Upper lobe of right lung (tissue), 1 donor: ENCODE measurements at places on chromosomes 13 and 19.

DNA sequence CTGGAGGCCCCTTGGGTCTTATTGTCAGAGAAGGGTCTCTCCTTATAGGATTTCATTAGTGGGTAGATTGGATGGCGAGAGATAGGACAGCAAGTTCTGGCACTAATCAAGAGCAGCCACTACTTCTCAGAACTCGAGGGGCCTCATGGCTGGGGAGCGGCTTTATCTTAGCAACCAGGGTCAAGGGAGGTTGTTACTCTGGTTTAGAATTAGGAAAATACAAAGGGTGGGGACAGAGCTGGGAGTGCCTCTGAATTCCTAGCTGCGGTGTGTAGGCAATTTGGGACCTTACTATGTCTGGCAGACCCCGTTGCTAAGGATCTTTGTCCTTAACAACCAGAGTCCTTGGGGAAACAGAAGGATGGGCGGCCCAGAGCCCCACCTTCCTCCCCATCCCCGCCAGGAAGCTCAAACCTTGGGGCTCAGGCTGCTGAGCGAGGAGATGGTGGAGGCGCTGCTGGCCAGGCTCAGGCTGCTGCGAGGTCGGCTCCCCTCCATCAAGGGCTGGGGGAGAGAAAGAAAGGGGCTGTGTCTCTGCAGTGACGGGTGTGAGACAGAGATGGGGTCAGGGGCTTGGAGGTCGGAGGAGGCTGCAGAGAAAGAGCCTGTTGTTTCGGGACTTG lies 1.2 kb downstream of the PLEKHA4 start:
- DNase-seq: no peak

- DNase-seq: no peak
These were observed 11.1 kb downstream of the LRRC4B start for GRCh38 chr19:50557009-50557613.

DNA sequence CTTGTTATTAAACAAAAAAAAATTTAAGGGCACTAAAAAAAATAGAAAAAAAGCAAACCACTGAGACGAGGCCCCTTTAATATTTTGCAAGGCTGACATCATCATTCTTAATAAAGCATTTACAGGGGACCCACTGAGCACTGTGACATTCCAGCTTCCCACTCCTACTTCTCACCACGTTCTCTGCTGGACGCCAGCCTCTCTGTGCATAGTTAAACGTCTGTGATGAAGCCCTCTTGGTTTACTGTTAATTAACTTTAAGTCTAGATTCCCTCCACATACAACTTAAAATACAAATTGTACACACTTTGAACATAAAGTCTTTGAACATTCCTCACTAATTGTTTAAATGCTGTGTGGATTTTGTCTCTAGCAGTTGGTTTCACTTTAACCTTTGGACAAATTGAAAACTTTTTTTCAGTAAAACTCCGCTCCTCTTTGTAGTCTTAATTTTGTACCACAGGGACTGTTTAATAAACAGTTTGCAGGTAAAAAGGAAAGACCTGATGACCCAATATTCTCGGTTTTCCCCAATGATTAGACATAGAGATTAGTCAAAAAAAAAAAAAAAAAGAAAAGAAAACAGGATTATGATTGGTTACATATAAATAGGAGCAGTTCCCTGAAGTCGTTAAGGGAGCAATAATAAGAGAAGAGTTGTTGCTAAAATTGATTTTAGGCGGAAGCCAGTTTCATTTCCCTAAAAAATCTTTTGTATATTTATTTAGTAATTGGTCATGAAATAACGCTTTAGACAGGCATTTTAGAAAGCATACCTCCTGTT lies 219.8 kb downstream of the MZT1 start:
- DNase-seq: no peak

GRCh38 chr19:5434351-5434917 lies 20.8 kb upstream of the ZNRF4 start:
- no peak for DNase-seq

DNA sequence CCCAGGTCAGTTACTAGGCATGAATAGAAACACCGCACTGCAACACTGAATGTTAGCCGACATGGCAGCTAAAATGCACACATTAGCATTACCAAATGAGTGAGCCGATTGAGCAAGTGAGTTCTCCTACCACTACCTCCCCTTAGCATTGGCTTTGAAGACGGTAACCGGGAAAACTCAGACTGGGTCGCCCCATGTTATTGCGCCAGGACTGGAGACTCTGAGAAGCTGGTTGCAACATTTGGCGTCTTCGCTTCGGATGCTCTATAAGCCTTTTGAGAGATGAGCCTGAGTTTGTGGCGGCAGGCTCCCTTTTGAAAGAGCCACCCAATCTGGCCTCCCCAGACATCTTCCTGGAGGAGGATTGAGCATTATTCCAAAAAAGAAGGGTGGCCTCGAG lies 68.5 kb upstream of the POMP start:
- DNase-seq: no peak

- no peak for DNase-seq
These were observed 721.0 kb downstream of the PCDH9 start for GRCh38 chr13:66509175-66509574.

GRCh38 chr19:28169168-28169887 lies 1043.6 kb downstream of the UQCRFS1 start:
- no peak for DNase-seq

DNA sequence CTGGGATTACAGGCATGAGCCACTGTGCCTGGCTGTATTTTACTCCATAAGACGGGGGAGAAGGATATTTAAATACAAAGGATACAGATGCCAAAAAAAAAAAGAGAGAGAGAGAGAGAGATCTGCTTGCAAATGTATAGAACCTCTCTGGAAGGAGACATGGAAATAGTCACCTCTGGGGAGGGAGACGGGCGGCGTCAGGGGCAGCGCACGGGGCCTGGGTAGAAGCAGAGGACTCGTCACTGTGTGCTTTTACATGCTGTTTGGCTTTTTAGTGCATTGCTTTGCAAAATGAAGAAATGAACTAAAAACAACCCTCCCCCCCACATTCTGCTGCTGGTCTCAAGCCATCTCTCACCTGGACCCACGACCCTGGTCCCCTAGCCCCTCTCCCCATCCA lies 4.8 kb upstream of the ZNF653 start:
- no peak for DNase-seq

DNA sequence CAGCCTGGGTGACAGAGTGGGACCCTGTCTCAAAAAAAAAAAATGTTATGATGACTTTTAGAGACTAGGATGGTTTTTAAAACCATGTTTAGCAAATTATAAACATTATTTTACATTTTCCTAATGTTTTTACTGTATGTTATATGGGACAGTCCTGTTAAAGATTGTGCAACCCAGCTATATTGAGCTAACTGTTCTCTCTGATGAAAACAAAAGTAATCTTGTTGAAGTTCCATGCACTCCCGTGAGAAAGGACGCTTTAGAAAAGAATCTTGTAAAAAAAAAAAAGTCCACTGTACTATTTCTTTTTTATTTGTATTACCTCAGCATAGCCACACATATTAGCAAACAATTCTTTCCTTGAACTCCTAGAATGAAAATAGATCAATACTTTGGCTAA lies 451.2 kb downstream of the DCT start:
- DNase-seq: no peak

DNA sequence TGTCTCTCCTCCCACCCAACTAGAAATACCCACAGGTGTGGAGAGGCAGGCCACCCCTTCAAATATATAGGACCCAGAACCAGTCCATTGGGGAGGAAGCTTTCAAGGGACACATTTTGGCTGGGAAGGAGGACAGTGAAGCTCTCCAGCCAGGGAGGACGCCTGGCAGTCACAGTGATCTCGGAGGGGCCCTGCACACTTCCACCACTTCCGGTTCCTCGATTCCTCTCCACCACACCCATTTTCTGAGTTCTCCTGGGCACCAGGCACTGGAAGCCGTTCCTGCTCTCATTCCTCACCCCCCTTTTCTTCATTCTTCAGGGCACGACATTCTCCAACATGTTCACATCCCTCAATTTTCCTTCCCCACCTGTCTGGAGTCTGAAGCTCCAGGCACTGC lies 30.4 kb upstream of the CEACAM21 start:
- DNase-seq: no peak

DNA sequence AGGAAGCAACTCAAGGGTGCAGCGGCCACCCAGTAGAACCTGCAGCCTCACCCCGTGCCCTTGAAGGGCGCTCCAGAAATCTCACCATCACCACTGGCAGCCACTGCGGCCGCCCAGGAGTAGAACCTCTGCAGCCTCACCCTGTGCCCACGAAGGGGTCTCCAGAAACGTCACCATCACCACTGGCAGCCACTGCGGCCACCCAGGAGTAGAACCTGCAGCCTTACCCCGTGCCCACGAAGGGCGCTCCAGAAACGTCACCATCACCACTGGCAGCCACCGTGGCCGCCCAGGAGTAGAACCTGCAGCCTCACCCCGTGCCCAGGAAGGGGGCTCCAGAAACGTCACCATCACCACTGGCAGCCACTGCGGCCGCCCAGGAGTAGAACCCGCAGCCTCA lies 336.0 kb downstream of the TEX29 start:
- DNase-seq: no peak

DNA sequence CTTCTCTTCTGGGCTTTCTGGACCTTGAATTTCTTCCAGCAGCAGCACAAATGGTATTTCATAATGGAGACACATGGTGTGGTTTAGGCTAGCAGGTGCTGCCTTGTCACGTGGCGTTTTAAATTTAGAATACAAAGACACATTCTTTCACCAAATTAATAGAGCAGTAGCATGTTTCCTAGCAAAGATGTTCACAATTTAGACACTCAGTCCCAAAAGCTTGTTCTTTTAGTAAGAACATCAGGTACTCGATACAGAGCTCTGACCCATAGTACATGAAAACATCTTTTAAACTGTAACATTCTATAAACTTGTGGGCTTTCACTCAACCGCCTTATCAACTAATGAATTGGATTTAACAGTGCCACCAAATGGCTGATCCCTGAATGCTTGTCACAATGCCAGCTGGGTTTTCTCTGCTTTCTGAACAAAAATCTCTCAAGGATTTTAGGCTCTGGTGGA lies 290.1 kb downstream of the DCLK1 start:
- no peak for DNase-seq

GRCh38 chr13:41678249-41678648 lies 220.9 kb downstream of the RGCC start:
- DNase-seq: no peak

DNA sequence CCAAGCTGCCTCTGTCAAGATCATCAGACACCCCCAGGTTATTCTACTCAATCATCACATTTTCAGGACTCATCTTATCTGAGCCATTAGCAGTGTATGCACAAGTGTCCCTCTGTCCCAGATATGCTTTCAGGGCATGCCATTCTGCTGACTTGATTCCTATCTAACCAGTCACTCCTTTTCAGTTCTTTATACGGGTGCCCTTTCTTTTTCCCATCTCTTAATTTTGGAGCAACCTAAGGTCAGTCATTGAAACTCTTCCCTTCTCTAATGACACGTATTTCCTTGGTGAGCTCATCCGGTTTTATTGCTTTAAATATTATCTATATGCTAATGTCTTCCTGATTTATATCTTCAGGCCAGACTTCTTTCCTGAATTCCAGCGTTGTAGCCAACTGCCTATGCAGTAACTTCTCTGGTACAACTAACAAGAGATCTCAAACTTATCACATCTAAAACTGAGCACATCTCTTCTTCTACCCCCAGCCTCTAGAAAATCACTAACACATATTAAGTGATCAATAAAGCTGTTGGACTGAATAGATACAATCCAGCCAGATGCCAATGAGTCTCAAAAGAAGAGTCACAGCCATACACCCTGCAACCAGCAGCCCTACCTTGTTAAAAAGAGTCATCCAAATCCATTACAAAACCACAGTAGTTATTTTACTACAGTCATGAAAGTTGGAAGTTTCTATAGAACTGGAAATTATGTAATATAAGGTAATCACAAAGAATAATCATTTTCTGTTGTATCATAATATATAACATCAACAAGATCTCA lies 58.8 kb downstream of the DCLK1 start:
- DNase-seq: no peak

GRCh38 chr13:64505336-64505910 lies 2724.7 kb downstream of the PCDH9 start:
- no peak for DNase-seq

DNA sequence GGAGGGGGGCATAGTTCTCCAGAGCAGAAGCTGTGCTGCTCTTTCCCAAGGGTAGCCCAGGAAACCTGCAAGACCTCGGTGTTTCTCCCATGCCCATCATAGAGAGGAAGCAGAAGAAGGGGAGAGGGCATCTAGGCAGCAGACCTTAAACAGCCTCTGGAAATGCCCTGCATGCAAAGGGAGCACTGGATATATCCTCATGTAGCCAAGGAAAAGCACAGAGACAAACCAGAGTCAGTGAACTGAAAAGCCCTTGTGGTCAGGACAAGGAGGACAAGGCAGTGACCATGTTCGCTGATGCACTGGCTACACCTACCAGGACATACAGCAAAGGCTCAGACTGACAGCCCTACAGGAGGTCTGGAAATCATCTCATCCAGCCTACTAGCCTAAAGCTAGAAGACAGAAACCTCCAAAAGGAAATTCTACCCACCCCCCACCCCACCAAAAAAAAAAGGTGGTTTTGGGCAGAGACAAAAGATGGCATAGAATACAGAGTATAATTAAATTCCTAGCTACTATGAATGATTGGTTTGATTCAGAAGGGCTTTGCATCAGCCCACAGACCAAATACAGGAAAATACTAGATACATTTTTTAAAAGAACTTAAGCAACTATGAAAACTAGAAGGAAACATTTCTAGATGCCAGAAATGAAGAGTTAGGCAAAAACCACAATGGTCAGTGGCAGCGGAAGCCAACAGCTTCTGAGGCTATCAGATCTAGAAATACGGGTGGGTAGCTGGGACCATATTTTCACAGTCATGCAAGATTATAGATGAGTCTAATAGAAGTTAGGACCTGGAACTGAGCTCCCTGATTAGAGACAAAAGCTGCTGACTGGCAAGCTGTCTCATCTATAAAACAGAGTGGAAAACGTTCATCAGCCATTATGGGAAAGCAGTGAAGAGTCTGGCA lies 4.4 kb upstream of the TBC1D4 start:
- DNase-seq: no peak

- peak; percentile 67 for DNase-seq
These were observed 40.7 kb downstream of the SMAD9 start for GRCh38 chr13:36879218-36879938.

GRCh38 chr19:11375143-11375948 lies 880 bp downstream of the SWSAP1 start:
- DNase-seq: peak; percentile 87

- no peak for DNase-seq
These were observed 5.5 kb downstream of the PDE4C start for GRCh38 chr19:18220632-18221275.

DNA sequence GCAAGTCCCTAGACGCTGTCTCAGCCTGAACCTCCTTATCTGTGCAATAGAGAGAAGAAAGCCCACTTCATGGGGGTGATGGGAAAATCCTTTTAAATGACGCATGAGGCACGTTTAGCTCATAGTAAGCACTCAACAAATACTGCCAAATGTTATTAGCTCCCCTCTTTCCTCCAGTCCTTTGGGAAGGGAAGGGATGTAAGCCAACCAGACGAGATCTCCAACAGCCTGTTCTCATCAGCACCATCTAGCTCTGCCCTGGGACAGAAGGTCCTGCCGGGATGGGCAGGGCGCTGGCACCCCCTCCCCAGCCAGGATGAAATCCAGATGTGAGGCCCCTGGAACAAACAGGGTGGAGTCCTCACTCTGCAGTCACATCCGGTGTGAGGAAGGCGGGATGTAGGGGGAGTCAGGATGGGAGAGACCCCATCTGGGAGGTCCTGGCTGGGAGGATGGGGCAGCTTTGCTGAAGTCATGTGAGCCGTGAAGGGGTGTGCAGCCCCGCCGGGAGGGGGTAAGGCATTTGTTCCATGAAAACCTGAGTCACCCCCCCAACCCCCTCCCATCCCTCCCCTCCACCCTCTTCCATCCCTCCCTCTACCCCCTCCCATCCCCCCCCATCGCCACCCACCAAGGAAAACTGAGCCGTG lies 4.6 kb downstream of the S1PR2 start:
- peak; percentile 75 for DNase-seq
